GM19239 (cell line): ENCODE measurements at places on chromosomes 4 and X.
A peak's percentile ranks its signal among the peaks of the same experiment; 100 is the strongest.

DNA sequence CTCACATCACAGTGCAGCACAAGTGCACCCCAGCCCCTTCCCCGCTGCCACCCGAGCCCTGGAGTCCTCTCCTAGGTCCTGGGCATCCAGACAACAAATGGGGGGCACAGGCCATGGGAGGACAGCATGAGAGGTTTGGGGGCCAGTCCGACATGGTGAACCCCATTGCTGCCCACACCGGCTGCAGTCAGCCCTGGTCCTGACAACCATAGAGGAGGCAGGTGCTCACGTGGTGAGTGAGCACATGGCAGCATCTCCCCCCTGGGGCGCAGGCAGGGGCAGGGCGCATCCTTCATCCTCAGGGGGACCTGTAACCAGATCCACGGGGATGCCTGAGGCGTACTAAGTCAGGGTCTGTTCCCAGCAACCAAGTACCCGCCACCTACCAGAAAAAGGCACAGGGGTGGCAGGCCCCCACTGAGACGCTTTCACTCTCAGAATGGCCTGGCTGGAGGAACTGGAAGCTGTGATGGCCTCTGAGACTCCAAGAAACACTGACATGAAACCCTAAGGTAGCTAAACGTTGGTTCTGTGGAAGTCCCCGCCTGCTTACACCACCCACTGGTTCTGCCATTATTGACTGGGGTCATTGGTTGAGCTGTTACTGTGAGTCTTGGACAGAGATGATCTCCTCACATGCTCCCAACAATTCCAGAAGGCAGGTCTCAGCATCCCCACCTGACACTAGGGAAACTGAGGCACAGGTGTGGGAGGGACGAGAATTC, 6.5 kb downstream of the ZFYVE28 start:
- DNase-seq, result no peak

GRCh38 chr4:83449009-83449408, 6.6 kb downstream of the HELQ start:
- no peak for DNase-seq

DNA sequence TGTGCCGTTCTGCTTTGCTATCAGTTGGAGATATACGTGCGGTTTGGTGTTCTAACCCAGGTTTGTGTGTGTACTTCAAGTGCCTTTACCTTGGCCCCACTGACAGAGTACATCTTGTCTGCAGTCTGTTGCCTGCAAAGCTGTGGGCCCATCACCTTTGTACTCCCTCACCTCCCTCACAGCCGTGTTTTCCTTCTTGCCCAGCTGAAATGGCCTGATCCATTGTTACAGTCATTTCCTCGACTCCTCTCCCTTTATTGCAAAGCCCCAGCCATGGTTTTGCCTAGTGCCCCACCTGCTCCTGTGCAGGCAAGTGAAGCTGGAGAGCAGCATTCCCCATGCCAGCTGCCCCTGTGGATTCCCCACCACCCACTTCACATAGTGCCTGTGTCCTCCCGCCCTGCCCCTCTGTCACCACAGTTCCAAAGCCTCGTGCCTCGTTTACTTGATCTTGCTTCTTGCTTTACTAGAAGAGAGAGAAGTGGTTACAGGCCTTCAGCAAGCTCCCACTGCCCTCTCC, 55.2 kb upstream of the TLR2 start:
- no peak for DNase-seq

DNA sequence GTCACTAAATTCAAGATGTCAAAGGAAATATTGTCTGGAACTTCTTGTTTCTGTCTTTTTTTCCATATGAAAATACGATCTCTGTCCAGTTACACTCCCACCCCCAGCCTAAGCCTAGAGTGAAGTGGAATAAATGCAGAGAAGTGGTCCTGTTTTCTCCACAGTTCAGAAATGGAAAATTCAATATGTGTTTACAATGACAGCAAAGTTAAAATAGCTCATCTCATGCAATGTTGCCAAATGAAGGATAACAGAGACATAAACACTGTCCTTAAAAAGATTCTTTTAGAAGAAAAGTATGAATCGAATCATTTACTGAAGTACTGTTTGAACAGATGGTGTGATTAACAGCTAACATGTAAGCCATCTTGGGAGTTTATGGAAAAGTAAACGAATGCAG, 160.8 kb upstream of the STK26 start:
- DNase-seq, result no peak

- DNase-seq, result no peak
Observed at GRCh38 chr4:142243255-142243654, 602.8 kb downstream of the INPP4B start.

- no peak for DNase-seq
Observed at GRCh38 chrX:10902001-10902400, 209.1 kb upstream of the HCCS start.

DNA sequence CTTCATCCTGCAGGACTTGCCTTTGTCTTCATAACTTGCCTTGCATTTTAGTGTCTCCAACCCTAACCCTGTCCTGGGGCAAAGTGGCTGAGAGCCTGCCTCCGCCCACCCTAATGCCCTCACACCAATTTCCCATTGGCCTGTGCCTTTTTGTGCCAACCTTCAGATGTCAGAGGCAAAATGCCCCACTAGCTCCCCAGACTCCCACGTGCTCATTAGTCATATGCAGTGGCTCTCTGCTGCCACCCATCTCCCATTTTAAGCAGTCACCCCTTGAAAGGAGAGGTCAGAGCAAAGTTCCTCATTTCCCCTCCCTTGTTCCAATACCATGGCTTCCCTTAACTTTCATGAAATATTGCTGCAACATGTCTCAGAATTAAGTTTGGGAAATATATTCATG, 74.8 kb upstream of the PASD1 start:
- DNase-seq, result peak; percentile 4

- DNase-seq, result no peak
Observed at GRCh38 chrX:68889249-68889648, 60.4 kb downstream of the EFNB1 start.

- no peak for DNase-seq
Observed at GRCh38 chr4:6178757-6179156, 21.6 kb downstream of the JAKMIP1 start.

GRCh38 chr4:5165420-5166369, 114.4 kb downstream of the STK32B start:
- DNase-seq, result no peak

DNA sequence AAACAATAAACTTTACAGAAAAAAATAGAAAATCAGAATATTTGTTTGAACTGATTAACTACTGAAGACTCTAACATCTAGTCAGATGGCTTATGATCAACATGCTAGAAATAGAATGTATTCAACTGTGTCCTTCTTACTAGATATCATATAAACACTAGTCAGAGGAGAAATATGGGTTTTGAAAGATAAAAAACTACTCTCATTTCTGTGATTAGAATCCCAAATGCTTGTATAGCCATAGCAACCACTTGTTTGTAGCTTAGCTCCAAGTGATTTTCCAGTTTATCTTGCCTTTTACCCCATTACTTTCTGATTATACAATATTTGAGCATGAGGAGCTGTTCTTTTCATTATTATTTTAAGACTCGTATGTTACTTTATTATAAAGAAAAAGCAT, 31.2 kb downstream of the USP38 start:
- no peak for DNase-seq

DNA sequence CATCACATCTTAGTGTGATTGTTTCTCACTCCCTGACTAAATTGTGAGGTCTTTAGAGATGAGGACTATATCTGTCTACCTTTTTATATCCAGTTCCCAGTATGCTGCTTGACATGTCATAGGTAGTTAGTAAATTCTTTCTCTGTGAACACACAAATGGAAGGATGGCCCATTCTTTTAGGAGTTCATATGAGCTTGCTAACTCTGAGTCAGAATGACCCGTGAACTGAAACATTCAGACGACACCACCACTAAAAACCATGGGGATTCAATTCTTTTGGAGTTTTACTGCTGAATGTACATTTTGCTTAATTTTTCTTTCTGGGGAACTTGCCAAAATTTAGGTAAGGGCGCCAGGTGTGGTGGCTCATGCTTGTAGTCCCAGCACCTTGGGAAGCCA, 13.9 kb downstream of the OFD1 start:
- DNase-seq, result no peak

DNA sequence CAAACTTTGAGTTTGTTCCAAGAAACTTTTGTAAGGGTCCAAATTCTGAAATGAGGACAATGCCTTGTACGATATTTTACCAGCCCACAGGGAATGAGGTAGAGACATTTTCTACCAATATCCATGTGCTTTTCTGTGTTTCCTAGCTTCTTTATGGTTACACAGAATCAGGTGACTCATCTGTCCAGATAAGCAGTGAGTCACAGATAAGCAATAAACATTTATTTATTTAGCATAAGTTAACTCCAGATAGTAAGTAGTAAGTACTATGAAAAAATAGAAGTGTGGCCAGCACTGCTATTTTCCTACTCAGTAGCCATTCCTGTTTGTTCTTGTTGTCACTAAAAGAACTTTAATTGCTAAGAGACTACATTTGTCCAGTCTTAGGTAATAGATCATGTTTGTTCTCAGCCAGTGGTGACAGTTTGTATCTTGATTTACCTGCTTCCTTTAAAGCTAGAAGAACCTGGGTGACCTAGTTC, 7.4 kb downstream of the AFF1 start:
- DNase-seq, result no peak

- no peak for DNase-seq
Observed at GRCh38 chr4:102535398-102536082, 34.4 kb downstream of the NFKB1 start.

DNA sequence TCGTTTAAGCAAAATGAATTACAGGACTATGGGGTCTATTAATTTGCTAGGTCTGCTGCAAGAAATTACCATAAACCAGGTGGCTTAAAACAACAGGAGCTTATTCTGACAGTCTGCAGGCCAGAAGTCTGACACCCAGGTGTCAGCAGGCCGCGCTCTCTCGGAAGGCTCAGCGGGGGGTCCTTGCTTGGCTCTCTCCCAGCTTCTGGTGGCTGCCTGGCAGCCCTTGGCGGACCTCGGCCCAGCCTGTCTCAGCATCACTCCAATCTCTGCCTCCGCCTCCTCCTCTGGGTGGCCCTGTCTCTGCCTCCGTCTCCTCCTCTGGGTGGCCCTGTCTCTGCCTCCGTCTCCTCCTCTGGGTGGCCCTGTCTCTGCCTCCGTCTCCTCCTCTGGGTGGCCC, 580.5 kb upstream of the FAT1 start:
- no peak for DNase-seq

GRCh38 chr4:22676063-22676462, 16.7 kb upstream of the GBA3 start:
- no peak for DNase-seq

- no peak for DNase-seq
Observed at GRCh38 chrX:20116087-20116576, 575 bp downstream of the MAP7D2 start.

DNA sequence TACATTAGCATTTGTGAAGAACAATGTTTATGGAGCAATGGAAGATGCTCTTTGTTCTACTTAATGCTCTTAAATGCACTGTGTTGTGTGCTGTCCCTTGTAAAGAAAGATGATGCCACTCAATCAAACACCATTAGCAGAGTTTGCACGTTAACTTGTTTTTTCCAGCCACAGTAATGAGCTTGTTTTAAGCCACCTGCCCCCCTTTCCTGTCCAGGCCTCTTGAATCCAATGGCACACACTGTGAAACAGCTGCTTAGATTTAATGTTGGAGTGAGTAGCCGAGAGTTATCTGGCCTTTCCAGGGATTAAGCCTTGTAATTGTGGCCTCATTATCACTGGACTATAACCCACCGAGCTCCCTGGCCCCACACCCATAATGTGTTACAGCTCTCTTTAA, 86.0 kb downstream of the PAK3 start:
- no peak for DNase-seq

- DNase-seq, result no peak
Observed at GRCh38 chr4:119025916-119026661, 109.5 kb upstream of the MYOZ2 start.

DNA sequence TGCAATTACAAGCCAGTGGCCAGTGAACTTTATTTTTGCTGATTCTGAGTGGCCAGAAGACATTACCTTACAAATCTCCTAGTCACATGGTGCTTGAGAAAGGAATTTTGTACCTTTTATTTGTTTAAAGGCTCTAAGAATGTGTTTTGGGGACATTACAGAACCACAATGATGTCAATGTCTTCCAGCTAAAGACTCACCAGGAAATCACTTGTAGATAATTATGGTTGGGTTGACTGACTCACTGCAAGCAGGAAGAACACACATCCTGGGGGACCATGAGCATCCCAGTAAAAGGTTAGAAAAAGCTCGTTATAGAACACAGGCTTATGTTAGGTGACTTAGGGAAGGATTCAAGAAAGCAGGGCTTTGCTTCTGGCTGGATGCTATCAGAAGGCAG, 119.4 kb upstream of the FAM9B start:
- no peak for DNase-seq

- DNase-seq, result no peak
Observed at GRCh38 chr4:142265946-142266345, 580.2 kb downstream of the INPP4B start.

- no peak for DNase-seq
Observed at GRCh38 chrX:70226687-70227086, 7.8 kb upstream of the AWAT1 start.

GRCh38 chr4:118839221-118839927, 3.4 kb upstream of the SEC24D start:
- no peak for DNase-seq

GRCh38 chr4:142142366-142143054, 506.1 kb downstream of the IL15 start:
- DNase-seq, result no peak

- no peak for DNase-seq
Observed at GRCh38 chrX:31287861-31288260, 216.0 kb upstream of the FTHL17 start.

DNA sequence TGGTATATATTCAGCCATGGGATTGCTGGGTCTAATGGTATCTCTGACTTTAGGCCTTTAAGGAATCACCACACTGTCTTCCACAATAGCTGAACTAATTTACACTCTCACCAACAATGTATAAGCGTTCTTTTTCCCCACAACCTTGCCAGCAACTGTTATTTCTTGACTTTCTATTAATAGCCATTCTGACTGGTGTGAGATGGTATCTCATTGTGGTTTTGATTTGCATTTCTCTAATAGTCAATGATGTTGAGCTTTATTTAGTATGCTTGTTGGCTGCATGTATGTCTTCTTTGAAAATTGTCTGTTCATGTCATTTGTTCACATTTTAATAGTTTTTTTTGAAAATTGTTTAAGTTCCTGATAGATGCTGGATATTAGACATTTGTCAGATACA, 235.2 kb downstream of the HEPH start:
- DNase-seq, result no peak

GRCh38 chr4:57063518-57063917, 46.7 kb downstream of the IGFBP7 start:
- DNase-seq, result no peak

GRCh38 chr4:5815641-5816040, 77.2 kb downstream of the CRMP1 start:
- DNase-seq, result no peak

DNA sequence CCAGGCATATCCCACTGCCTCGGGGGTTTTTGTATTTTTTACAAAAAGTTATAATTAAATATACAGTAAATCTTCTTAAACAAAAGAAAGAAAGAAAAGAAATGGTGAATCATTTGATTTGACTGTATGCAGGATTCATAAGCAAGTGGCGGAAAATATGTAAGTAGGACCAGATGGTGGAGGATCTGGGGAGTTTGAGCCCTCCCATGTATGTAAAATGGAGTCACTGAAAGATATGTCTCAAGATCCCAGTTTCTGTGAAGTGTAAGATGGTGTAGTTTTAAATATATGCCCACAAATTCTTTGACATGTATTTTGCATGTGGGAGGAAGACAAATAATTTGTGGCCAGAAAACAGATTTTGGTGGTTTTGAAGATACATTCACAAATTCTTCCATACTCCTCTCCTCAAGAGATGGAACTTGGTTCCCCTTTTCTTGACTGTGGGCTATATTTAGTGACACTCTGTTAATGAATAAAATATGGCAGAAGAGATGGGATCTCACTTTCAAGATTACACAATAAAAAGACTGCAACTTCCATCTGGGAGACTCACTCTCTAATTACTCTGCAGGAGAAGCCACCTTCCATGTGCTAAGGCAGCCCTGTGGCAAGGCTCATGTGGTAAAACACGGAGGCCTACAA, 133.6 kb upstream of the S100G start:
- no peak for DNase-seq
